Head of caudate nucleus (tissue), 42 donors: ENCODE measurements at places on chromosomes 1 and 21.

DNA sequence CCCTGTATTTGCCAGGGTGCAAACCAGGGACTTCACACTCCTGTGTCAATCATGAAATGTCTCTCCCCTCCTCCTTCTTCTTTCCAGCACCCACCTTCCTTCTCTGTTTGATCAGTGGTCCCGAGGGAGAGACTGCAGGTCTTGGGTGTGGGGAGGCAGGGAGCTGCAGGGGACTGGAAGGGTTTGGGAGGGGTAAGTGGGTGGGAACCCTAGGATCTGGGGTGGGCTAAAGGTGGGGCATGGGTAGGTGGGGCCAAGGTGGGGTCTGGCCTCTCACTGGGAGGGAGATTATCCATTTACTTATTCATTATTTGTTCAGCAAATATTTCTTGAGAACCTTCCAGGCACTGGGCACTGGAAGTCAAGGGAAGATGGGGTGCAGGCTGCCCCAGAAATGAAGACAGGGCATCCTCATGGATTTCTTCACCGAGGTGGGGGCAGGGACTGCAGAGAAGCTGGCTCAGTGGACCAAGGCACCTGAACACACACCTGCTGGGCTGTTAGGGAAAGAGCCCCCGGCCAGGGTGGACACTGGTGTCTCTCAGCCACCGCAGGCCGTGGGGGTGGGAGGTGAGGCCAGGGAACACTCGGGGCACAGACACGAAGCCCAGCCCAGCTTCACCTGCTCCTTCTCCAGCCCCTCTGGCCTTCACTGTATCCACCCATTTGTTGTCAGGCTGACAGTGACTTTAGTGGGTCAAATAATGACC, 193.9 kb upstream of the C1orf174 start:
- DNase-seq = no peak

DNA sequence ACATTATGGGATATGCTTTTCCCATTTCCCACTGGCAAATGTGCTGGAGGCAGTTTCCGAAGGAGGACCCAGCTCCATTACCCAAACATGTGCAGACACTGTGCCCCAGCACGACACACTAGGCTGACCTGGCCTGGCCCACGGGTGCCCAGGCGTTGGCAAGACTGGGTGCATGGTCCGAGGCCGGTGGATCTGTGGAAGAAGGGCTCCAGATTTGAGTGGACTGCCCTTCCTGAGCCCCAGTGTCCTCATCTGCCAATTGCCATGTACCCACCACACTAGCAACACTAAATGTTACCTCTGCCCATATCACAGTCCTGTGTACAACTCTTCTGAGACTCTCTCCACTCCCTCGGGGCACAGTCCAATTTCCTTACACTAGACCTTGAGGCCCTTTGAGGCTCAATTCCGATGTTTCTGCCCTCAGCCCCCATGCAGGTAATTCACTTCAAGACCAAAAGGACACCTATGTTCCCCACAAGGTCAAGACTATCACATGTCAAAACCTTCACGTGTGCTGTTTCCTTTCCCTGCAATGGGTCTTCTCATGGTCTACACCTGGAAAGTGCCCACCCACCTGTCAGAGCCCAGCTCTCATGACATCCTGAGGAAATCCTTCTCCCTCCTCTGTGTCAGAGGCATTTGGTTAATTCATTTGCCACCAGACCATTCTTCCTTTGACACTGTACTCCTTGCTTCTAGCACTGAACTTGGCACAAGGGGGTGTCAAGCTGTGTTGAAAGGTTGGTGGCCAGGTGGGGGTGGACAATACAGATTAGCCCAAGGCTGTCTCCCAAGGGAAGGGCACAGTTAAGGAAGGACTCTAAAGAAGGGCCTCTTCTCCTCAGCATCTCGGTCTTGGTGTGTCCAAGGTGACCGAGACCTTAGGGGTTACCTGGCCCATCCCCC, 124.9 kb downstream of the DMRTB1 start:
- no peak for DNase-seq

DNA sequence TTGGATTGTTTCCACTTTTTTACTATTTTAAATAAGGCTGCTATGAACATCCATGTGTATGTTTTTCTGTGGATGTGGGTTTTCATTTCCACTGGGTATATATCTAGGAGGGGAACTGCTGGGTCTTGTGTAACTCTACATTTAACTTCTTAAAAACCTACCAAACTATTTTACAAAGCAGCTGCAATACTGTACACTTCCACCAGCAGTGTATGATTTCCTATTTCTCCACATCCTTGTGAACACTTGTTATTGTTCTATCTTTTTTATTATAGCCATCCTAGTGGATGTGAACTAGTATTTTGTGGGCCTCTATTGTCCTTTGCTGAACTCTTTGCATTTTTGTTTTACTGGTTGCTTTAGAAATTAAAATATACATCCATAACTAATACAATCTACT, 33.4 kb downstream of the DIPK1A start:
- DNase-seq = no peak

DNA sequence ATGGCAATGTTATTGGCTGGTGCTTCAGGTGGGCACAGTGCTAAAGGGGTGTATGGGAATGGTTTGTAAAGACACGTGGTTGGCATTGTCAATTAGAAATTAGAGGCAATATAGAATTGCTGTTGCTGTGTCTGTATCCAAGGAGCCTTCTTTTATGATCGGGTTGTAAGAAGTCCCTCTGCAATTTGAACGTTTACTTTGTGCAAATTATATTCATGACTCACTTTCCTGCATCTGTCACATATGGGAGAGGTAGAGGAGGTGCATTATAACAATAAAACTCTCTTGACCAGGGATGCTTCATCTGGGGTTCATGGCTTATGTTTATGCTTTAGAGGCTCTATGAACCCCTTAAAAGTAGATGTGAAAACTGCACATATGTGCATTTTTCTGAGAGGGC, 130.4 kb upstream of the DNAH14 start:
- DNase-seq = no peak

GRCh38 chr1:113652771-113653170, 106.5 kb downstream of the PHTF1 start:
- no peak for DNase-seq

DNA sequence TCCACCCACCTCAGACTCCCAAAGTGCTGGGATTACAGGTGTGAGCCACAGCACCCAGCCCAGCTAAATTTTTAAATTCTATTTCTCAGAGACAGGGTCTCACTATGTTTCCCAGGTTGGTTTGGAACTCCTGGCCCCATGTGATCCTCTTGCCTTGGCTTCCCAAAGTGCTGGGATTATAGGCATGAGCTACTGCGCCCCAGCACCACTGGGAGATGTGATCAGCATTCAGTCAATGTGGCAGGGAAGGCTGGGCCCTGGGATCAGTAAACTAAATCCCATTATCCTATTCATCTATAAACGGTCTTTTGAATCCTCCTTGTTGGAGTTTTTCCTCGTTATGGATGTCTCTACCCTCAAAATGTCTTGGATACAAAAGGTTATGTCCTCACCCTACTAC, 113.5 kb downstream of the PGBD5 start:
- DNase-seq = no peak

- no peak for DNase-seq
Observed at GRCh38 chr1:100927276-100927675, 31.4 kb downstream of the SLC30A7 start.

DNA sequence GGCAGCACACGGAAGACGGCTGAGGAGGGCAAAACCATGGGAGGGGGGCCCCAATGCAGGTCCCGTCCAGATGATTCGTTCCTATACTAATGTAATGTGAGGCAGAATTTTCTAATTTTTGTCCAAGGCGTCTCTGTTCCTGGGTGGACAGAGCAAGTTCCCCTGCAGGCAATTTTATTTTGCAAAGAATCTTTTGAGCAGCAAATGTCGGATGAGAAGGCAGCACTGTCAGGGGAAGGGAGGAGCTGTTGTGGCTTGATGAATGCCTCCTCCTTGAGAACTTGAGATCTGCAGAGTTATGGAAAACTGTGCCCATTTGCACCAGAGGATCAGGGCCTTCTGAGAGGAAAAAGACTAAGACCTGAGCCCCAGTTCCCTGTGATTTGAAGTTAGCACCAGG, 17.3 kb downstream of the SLC1A7 start:
- no peak for DNase-seq

GRCh38 chr1:167244244-167244643, 23.6 kb downstream of the POU2F1 start:
- DNase-seq = no peak
